ENCODE measurements at places on chromosomes 16 and 17.

DNA sequence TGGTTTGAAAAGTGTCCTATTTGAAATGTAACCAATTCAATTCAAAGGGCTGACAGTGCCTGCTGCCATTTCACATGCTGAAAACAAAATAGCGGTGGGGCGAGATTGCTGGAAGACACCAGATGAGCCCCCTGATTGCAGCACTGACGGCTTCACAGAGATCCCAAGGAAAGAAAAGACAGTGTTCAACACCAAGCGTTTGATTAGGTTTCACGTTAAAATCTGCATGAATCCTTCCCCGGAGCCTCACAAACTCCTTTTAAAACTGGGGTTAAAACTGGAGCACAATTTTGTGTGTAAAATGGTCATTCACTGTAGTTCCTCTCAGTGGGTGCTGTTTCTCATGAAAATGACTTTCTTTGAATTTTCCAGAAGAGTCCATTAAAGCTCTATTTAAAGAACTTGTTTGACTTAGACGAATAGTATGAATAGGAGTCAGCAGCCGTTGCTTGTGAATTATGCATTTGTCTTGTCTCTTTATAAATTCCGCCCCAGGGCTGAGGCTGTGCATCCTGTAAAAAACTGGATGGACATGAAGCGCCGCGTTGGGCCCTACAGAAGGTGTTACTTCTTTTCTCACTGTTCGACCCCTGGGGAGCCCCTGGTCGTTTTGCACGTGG, 8.8 kb downstream of the MLYCD start:
- DNase-seq, result no peak

DNA sequence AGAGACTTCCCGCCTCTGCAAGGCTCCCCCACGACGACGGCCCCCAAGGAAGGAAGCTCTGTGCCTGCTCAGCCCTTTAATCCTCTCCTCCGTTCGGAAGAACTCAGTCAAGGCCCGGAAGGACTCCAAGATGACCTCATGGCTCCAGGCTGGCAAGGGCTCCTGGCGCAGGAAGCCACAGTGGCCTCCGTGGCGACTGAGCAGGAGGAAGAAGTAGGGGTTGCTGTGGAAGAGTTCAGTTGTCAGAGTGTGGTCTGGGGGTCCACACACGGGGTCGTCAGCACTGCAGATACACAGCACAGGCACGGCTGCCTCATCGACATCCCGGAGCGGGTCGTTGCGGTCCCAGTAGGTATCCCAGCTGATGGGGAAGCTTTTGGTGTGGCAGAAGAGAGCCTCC, 4.2 kb downstream of the ABHD15 start:
- no peak for DNase-seq

- DNase-seq, result peak; percentile 15
Measured at GRCh38 chr17:78484271-78485246, 92.6 kb downstream of the DNAH17 start.

DNA sequence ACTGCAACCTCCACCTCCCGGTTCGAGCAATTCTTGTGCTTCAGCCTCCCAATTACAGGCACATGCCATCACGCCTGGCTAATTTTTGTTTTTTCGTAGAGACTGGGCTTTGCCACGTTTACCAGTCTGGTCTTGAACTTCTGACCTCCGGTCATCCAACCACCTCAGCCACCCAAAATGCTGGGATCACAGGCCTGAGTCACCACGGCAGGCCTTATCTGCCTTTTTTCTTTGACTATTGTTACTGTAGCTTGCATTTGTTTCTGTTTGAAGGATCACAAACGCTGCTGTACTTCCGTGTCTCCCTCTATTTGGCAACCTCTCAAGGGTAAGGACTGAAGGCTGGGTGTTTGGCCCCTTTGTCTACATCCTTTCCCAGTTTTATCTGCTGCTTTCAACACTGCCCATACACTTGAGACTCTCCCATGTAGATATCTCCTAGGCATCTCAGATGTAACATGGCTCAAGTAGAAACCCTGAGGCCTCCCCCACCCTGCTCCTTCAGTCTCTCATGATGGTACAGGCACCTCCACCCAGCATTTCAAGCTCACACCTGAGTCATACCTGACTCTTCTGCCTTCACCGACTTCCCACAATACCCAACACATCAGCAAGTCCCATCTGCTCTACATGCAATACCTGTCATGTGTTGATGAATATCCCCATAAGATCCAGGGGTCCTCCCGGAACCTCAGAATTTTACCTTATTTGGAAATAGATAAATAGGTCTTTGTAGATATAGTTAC, 219.0 kb downstream of the CPPED1 start:
- no peak for DNase-seq

DNA sequence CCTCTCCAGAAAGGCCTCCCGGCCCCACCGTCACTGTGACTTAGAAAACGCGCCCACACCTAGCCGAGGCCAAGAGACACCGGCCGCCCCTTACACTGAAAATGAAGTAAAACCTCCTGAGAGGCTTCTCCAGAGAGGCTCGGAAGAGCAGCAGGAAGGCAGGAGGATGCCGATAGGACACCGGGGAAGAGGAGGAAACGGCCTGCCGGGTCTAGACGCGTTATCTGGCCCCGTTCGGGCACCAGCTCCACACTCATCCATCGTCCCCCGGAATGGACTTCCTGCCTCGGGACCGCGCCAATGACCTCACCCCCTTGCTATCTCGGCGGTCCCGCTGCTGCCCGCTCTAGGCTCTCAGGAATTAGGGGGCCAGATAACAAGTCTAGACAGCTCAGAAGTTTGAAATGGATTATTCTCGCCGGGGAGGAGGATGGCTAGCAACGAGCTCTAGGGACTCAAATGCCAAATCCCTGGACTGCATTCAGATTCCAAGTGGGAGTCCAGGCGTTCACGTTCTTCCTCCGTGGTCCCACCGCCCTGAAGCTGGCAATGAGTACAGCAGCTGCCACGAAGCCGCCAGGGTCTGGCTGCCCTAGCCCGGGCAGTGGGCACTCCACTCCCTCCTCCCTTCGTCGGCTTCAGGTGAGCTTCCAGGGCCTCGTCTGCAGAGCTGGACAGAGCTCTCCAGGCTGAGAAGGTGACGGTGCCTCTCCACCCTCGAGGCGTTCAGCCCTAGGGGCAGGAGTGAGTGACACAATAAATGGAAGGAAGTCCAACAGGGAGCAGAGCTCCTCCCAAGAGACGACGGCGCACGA, 350.9 kb downstream of the FOXL1 start:
- peak; percentile 95 for DNase-seq

- no peak for DNase-seq
Measured at GRCh38 chr17:4806456-4806776, 536 bp upstream of the PLD2 start.

DNA sequence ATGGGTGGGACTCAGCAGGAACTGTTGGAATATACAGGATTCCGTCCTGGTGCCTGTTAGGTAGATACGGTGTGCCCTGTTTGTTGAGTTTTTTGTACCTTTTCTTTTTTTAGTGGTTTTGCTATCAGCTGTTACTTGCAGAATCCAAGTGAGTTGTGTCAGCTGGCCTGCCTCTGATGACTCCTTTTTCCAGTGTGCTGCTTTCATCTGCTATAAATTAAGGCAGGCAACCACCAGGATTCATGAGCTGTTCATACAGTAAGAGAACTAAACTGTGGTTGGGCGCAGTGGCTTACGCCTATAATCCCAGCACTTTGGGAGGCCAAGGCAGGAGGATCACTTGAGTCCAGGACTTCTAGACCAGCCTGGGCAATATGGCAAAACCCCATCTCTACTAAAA, 79.9 kb downstream of the WNT3 start:
- DNase-seq, result no peak

GRCh38 chr16:14445937-14446715, 183.9 kb downstream of the PARN start:
- no peak for DNase-seq

- no peak for DNase-seq
Measured at GRCh38 chr17:16439811-16440351, 24.5 kb downstream of the TRPV2 start.

GRCh38 chr17:42683407-42684034, 1.2 kb downstream of the CNTNAP1 start:
- no peak for DNase-seq

DNA sequence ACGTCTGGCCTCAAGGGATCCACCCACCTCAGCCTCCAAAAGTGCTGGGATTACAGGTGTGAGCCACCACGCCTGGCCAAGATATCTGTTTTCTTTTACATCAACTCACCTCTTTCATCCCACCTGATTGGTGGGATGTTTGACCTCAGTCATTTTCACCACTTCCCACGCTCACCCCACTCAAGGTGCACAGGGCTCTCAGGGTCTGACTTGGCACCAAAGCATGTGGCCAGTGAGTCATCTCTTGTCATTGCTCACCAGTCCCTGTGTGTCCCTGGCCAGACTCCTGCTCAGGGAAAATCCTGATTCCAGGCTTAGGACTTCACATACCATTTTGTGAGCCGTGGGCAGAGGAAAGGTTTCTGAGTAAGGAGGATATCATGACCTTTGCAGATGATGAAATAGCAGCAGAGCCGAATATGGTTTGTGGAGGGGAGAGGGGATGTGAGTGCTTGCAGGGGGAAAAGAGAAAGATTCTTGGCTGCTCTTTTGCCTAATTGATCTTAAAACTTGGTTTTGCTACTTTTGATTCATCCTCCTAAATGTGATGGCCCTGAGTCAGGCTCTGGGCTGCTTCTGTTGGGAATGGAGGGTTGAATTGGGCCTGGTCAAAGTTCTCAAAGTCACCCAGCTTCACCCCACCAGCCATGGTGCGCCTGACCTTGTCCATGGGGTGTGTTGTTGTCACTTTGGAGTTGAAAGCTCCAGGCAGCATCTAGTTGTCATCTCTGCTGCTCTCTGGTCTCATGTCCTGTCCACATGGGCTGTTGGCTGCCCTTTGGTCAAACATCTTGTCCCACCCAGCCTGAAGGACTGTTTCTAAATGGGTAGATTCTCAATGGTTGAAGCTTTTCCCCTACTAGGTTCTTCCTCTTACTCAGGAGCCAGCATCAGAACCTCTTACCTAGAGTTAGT, 6.0 kb upstream of the KCNH6 start:
- DNase-seq, result peak; percentile 73

DNA sequence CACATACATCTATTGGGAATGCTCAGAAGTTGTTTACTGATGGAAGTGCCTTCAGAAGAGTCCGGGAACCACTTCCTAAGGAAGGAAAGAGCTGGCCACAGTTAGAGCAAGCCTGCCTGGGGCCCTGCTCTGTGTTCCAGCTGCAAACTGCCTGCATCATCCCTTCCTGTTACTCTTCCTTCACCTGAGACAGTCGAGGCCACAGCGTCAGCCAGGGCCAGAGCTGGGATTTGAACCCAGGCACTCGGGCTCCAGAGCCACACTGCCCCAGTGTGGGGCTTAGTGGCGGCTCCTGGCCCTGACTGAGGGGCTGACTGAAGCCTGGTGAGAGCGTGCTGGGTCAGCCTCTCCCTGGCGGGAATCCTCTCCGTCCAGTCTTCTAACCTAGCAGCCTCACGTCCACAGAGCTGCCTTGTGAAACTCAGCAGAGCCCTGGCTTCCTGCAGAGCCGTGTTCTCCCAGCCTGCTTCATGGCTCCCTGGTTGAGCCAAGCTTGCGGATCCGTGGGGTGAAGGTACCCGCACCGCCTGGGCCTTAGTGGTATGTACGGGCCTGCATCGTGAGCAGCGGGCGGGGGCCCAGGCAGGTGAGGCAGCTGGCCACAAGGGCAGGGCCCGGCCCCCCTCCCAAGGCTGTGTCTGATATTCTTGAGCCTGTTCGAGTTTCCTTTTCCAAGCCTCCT, 4.6 kb upstream of the C17orf99 start:
- no peak for DNase-seq

GRCh38 chr17:64326030-64326419, 63.0 kb upstream of the TEX2 start:
- DNase-seq, result no peak

GRCh38 chr17:51245535-51245934, 14.3 kb downstream of the MBTD1 start:
- DNase-seq, result peak; percentile 68

- no peak for DNase-seq
Measured at GRCh38 chr16:745739-746138, 4.9 kb upstream of the CIAO3 start.

DNA sequence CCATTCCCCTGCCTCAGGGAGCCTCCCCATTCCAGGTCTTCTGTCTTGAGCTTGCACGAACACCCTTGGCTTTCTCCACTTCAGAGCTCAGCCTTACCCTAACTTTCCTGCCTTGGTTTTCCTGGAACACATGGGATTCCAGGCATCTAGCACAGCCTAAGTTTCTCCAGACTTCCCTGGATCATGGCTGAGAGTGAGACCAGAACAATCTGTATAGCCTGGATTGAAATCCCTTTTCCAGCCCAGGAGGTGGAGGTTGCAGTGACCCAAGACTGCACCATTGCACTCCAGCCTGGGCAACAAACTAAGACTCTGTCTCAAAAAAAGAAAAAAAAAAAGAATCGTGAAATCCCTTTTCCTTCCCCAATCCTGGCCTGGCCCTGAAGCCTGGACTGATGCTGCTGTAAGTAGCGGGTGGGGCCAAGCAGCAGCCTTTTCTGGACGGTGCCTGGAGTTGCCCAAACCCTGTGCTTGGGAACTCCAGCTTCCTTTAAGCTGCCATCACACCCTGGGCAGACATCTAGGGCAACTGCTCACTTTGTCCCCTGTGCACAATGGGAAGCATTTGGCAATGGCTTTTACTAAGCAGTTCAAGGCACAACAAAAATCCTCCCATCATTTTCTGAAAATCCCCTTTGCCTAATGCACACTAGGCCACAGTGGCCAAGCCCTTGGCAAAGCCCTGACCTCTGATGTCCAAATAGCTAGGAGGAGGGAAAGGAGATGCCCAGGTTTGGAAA, 12.0 kb upstream of the SLC16A5 start:
- no peak for DNase-seq

DNA sequence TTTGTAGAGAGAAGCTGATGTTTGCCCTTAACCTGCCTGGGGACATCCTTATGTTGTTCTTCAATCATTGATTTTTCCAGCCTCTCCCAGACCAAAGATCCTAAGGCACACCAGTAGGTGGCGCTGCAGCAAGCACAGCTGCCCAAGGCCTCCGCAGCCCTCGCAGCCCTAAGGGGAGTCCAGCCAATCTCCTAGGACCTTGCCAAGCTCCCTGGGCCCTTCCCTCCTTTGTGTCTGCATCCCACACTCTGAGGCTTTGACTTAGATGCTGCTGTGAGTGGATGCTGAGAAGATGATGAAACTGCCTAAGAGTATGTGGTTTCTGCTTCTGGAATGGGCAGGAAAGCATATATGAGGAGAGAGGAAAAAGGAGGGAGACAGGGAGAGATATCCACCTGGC, 47.1 kb downstream of the SPACA3 start:
- DNase-seq, result no peak

DNA sequence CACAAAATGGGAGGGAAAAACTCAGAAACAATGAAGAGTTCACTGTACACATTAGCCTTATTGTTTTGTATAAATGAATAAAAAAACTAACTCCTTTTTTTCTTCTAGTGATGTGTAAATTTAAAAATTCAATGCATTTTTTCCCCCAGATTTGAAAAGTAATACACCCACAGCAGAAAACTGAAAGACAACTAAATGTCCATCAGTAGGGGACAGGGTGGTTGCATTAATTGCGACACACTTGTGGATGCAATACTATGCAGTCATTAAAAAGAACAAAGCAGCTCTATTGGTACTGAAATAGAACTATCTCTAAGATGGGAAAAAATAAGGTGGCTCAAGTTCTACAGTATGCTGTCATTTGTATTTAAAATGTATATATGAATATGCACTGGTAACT, 13.7 kb upstream of the WIPI1 start:
- no peak for DNase-seq

- DNase-seq, result no peak
Measured at GRCh38 chr17:16814439-16814838, 124.4 kb downstream of the CCDC144A start.

GRCh38 chr17:16950488-16950887, 21.4 kb downstream of the TNFRSF13B start:
- no peak for DNase-seq

- DNase-seq, result no peak
Measured at GRCh38 chr16:23876256-23876896, 40.6 kb downstream of the PRKCB start.
